Stimulated activated CD8-positive, alpha-beta memory T cell treated with anti-CD3 and anti-CD28 coated beads, Interleukin-7, amount 100 ng/mL, for 1 hour (primary cell): ENCODE measurements at places on chromosomes 5 and 9.

GRCh38 chr9:87389936-87390335, 107.7 kb upstream of the DAPK1 start:
- DNase-seq: no peak

DNA sequence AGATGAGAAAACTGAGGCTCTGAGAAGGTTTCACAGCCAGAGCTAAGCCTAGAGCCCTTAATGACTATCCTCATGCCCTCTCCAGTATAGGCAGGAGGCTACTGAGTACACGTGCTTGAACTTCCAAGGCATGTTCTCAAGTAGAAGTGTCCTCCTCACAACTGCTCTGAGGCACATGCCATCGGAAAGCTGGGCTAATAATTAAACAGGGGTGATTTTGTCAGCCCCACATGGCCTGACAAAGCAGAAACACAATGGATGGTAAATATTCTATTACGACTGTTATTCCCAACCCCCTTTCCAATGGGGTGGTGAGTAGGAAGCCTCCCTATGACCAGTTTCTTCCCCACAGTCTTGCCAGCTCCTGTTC, 34.3 kb downstream of the KCNIP1 start:
- no peak for DNase-seq

GRCh38 chr5:179111267-179112207, 51.4 kb downstream of the ZNF354C start:
- no peak for DNase-seq

- DNase-seq: no peak
Measured at GRCh38 chr9:79200336-79200735, 371.4 kb upstream of the TLE4 start.

DNA sequence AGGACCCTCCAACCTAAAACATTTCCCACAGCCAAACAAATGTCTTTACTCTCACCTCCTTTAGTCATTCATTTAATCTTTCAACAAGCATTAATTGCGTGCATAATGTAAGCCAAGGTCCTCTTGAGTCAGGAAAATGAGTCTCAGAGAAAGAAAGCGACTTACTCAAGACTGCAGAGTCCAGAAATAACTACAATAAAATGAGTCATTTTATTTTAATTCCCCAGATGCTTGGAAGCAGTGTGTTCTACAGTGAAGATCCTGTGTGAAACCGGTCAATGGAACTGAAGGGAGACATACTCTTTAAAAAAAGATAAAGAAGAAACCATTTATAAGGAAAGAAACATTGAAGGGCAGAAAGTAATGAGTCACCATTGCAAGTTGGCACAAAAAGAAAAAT, 513.7 kb downstream of the CDK5RAP2 start:
- no peak for DNase-seq

DNA sequence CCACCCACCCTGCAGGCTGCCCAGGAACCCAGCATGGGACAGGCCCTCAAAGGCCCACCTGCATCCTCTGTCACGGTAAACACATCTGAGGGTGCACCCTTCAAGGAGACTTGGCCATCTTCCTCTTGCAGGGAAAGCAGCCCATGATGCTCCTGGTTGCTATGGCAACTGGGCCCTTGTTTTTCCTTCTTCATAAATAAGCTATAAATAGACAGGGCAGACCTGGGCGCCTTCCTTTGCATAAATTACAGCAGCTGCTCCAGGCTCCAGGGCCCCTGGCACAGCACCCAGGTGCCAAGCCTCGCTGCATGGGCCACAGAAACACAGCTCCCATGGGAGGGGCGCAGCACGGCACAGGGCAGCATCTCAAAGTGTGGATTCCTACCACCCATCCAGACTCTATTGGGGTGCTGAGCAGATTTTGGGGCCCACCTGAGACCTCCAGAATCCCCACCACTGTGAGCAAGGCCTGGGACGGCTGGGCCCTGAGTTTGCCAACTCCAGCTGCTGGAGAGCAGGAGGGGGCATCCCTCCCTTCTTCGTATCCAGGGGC, 5.8 kb upstream of the PSMB7 start:
- no peak for DNase-seq

- DNase-seq: no peak
Measured at GRCh38 chr5:91139572-91140200, 243.4 kb downstream of the ARRDC3 start.

- no peak for DNase-seq
Measured at GRCh38 chr5:90793183-90793582, 234.6 kb downstream of the ADGRV1 start.

DNA sequence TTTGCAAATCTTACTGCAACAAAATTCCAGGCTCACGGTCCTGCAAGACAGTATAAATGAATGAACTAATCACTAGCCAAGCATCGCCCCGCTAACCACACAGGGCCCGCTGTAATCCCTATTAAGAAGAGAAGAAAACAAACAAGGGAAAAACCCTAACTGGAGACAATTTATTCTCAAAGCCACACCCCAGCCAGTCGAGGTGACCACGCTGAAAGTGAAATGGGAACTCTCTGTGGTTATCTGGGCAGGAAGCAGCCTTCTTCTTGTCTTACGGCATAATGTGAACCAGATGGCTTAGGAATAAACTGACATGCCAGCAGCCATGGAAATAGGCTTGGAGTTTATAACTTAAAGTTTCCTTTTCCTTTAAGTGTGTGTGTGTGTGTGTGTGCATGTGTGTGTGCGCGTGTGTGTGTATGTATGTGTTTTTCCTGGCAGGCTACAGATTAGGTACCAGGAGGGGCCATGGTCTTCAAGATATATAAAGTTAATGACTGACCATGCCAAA, 120.2 kb downstream of the SEMA6A start:
- no peak for DNase-seq

GRCh38 chr9:116271991-116272390, 118.4 kb downstream of the PAPPA start:
- DNase-seq: no peak

DNA sequence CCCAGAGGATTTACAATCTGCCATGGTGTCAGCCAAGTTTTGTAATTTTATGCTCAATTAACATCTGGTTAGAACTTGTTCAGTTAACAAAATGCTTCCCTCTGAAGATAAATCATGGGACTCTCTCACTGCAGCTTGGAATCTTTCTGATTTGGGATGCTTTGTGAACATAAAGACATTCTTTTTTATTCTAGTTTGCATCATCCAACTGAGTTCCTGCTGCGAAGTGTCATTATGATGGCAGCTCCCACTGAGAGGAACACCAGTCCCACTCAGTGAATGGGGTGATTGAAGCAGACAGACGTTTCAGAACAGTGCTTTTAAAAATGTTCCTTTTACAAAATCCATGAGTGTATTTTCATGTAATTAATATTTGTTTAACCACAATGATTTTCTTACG, 863.8 kb downstream of the TLE4 start:
- DNase-seq: no peak

GRCh38 chr9:126687930-126688461, 74.3 kb downstream of the LMX1B start:
- DNase-seq: no peak

DNA sequence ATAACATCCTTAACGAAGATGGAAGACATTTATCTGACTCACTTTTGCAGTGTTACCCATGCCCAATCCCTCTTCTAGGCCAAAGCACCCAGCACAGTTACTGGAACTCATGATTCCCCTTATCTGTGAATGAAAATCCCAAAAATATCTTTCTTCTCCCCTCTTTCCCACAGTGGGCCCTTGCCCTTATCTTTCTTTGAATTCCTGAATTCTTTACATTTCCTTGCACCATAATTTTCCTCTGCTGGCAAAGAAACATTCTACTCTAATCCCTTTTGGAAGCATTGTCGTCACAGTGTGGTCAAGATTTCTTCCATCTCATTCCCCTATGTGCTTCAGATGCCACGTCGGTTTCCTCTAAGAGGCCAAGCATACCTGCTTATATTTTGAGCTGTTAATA, 135.9 kb upstream of the LIFR start:
- no peak for DNase-seq
